ENCODE measurements at places on chromosomes 12 and 14.

DNA sequence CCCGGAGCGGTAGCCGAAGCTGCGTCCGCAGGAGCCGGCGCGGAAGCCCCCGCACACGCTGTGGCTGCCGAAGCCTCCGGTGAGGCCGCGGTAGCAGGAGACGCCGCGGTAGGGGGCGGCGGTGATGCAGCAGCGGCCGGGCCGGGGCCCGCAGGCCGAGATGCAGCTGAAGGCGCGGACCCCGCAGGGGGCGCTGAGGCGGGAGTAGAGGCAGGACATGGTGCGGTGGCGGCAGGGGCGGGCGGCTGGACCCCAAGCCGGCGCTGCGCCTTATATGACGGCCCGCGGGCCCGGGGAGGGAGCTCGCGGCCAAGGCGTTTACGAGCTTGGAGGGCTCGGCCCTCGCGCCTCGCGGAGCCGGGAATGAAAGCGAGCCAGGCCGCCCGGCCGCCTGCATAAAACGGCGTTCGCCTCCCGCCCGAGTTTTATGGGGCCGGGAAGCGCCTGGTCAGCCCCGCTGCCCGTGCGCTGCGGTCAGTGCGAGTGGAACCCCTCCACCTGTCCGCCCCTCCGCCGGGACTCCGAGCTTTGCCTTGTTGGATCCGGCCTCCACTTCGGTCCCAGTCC is 16.0 kb upstream of the KRT86 start:
- DNase-seq = no peak

GRCh38 chr14:39322807-39323206 is 89.1 kb downstream of the MIA2 start:
- DNase-seq = peak; percentile 13

- no peak for DNase-seq
Observed at GRCh38 chr14:67529947-67530935, 2.8 kb upstream of the PLEKHH1 start.

- no peak for DNase-seq
Observed at GRCh38 chr12:117363056-117363662, 1.7 kb upstream of the NOS1 start.

GRCh38 chr12:11651785-11652184 is 2.3 kb downstream of the ETV6 start:
- no peak for DNase-seq

- DNase-seq = no peak
Observed at GRCh38 chr12:120110550-120111501, 5.7 kb downstream of the RAB35 start.

GRCh38 chr14:65167072-65167645 is 64.8 kb upstream of the MAX start:
- no peak for DNase-seq

GRCh38 chr12:69161829-69162228 is 77.5 kb upstream of the CPSF6 start:
- DNase-seq = no peak

- DNase-seq = no peak
Observed at GRCh38 chr12:118035190-118036041, 18.9 kb downstream of the RFC5 start.

- DNase-seq = no peak
Observed at GRCh38 chr14:97276573-97276972, 479.4 kb downstream of the VRK1 start.

DNA sequence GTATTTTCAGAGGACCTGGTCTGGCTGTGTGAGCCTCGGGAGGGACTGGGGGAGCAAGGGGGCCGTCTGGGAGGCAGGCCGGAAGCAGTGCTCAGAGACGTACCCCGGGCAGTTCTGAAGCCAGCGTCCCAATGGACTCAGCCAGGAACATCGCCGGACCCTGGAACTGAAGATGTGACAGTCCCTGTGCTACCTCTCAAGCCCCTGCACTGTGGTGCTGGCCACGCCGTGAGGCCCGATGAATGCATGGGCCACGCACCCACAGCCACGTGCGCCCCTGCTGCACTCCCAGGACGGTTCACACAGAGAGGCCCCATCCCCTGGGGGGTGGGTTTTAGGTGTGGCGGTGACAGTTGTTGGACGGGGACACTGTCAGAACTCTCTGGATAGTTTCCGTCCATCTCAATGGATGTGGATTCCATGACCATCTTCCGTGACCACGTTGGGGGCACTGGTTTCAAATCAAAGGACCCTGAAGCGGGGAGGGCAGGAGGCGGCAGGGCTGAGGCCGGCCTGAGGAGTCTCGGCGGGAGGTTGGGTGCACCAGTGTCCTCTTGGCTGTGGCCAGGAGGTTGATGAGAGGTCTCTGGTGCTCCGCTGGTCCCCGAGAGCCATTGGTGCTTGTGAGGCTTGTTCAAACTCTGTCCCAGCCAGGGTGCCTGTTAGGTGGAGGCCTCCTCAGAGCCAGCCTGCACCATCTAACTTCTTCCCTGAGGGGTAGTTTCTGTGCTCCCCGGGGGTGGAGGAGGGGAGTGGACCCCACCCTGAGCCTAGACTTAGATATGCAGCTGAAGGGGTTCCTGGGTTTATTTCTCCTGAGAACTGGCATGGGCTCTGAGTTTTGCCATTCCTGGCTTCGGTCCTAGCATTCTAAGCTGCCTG is 36.3 kb upstream of the TSPAN9 start:
- DNase-seq = no peak

DNA sequence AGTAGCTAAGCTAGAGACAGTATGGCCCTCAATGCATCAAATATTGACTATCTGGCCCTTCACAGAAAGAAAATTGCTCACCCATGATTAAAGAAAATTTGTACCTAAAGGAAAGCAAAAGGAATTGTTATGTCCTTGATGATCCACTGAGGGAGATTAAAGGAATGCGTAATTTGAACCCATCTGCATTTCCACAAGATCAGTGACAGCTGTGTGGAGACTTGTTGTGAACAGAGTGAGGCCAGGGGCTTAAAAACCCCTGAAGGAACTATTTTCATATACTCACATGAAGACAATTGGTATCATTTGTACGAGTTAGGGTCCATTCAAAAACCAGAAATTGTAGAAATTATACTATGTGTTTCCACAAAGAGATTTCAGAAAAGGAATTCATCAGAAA is 1908.1 kb upstream of the SEL1L start:
- DNase-seq = no peak

DNA sequence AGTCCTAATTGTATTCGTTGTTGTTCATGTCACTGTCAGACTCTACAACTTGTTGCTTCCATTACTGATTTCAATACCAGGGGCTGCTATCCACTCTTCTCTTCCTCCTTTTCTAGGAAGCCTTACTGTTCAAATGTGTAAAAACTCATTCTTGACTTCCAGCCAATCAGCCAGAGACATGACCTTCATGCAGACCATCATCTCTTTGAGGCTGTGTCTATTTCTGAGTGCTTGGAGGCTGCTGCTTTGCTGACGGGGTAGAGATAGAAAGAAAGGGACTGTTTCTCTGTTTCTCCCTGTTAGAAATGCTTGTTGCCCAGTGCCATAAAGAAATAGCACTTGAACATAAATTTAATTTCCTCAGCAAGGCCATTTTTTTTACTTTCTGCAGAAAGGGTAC is 282.9 kb downstream of the RGS6 start:
- no peak for DNase-seq

DNA sequence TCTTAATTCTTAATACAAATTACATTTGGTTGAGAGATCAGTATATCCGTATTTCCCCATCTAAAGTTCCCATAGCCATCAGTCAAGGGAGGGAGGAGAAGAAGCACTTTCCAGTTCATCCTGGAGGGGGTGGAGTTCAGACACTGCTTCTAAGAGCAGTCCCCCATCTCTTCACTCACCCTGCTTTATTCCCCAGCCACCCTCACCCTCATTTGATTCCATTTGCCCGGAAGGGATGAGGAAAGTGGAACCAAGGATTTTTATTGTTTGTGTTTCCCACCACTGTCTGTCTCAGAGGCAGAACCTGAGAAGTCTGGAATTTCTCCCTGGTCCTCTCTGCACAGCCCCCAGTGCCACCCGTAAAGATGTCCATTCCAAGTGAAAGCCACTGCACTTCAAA is 134.2 kb upstream of the HIF1A start:
- no peak for DNase-seq

DNA sequence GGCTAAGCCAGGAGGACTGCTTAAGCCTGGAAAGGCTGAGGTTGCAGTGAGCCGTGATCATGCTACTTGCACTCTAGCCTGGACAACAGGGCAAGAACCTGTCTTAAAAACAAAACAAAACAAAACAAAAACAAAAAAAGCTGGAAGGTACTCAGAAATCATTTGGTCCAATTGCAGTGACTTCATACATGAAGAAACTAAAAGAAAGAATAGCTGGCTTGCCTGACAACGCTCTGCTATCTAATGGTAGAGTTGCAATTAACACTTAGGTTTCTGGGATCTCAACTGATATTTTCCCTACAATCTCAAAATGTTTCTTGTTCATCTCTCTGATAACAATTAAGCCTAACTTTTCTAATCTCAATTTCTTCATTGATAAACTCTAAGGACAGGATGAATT is 13.7 kb downstream of the EEA1 start:
- no peak for DNase-seq

DNA sequence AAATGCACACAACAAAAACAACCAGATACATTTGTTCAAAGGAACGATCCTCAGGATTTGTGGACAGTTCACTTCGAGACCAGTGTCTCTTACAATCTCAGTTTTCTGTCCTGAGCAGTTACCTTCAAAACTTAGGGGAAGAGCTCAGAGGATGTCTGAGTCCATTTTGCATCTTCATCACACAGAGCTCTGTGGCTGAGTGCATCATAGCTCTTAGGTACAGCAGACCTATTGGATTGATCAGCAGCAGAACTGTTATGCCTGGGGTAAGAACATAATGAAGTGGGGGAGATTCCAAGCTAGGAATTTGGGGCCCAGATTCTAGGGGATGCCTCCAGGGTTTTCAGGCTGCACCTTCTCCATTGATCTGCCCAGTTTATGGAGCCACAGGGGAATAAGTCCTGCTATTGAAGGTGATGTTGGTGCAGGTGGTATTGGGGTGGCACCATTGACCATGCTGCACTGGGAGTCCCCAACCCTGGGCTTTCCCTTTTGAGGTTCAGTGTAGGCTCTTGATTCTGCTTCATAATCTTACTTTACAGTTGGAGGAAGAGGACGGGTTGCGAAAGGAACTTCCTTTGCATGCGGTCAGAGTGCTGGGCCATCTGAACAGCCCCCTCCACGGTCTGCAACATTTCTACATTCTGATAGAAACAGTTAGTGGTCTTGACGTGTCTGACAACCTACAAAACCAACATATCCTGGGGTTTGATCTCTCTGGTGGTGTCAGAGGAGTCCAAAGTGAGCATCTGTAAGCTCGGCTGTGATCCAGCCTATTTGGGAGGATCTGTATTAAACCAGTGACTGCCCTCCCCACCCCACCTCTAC is 112.8 kb downstream of the CHST11 start:
- no peak for DNase-seq

GRCh38 chr12:44976246-44976645 is 74.7 kb downstream of the DBX2 start:
- no peak for DNase-seq

GRCh38 chr12:88339254-88339949 is 197.3 kb downstream of the TMTC3 start:
- peak; percentile 62 for DNase-seq

DNA sequence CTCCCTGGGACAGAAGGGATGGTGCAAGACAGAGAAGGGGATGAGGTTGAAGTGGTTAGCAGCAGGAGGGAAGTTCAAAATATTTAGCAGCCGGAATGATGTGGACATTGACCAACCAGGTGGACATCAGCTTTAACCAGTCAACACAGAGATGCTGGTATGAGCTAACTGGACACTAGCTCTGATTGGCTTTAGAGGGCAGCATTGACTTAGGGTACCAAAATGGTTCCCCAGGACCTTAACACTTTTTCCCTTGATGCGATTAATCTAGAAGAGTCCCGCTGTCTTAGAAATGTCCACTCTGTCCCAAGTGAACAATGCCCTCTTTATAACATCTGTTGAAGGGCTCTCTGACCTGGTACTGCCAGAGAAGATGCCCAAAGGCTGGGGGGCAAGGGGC is 134.0 kb upstream of the GSC start:
- DNase-seq = no peak
